ENCODE measurements at places on chromosomes 2 and 18. TPM values are rescaled to one million over a fixed set of nuclear protein-coding genes. Genes with fewer than 3 reads are reported as not detected.

DNA sequence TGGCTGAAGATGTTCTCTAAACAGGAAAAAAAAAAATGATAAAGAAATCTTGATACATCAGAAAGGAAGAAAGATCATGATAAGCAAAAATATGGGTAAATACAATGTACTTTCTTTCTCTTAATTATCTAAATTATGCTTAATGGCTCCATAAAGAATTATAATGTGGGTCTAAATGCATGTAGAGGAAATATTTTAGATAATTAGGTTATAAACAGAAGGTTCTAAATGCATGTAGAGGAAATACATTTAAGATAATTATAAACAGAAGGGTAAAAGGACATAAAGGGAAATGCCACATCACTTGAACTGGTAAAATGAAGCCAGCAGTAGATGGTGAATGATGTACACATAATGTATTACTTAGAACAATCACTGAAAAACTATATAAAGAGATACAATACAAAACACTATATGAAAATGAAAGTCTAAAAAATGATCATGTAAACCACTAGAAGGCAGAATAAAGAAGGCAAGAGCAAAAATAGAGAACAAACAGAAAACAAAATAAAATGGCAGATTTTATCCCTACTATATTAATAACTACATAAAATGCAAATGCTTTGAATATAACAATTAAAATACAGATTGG is 308.4 kb upstream of the CDH2 start:
- no peak for ATAC-seq

Gene TRIP12
- 224 TPM for total RNA-seq

GRCh38 chr2:111896576-111896975 is 1.8 kb upstream of the MERTK start:
- no peak for ATAC-seq

- no peak for ATAC-seq
These were observed 52.0 kb upstream of the RTN4 start for GRCh38 chr2:55102056-55102812.

DNA sequence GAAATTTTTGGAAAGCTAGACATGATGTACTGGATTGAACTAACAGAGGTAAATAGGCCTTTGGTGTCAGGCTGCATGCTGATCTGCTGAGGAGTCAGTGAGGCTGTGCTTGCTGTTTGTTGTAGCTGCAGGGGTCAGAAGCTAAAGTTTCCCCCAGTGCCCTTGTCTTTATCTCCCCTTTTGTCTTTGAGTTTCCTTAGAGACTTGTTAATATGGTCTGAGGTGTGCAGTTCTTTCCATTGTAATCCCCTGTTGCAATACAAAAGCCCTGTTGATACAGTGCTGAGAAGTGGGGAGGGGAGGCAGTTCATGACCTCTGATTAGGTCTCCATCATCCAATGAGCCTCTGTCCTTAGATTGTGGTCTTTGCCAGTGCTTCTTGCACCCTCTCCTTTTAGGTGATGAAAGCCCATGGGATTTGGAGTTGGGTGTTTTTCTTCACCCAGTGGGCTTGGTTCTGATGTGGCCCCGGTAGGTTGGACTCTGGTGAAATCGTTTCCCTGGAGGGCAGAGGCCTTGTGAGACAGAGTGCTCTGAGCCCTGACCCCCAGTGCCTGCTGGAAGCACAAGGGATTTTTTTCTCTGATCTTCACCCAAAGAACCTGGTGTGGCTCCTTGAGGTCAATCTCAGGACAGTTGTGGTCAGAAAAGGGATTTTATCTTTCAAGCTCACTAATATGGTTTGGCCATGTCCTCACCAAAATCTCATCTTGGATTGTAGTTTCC is 163.1 kb downstream of the TMEM18 start:
- ATAC-seq = no peak

DNA sequence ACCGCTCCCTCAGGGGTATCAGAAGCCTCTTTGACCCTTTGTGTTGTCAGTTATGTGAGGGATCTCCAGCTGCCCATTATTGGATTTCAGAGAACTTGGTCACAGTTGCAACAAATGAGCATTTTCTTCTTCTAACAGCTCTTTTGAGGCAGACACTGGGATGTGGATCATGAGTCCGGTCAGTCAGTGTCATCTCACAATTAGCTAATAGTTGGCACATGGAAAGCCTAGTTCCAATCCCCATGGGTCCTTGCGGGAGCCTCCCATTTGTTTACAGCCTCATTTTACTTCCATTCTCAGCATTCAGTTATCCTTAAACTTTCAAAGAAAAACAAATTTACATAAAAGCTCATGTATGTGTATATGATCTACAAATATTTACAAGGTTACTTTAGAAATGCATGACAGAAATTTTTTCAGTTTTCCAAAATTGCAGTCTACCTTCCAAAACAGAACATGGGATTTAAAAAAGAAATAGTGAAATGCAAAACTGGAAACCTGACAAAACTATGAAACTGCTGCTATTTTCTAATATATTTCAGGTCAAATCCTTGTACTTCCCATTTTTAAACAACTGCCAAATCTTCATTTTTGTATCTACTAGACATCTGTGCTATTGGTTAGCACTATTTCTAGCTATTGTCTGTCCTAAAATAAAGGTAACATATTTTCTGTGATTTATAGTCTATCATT is 547.1 kb upstream of the ZEB2 start:
- ATAC-seq = no peak

GRCh38 chr18:75246721-75247610 is 36.4 kb downstream of the TSHZ1 start:
- ATAC-seq = peak; percentile 34

GRCh38 chr2:206108713-206109112 is 22.7 kb upstream of the INO80D start:
- no peak for ATAC-seq

All from activated T-helper 17 cell treated with anti-CD3 and anti-CD28 coated beads, Interleukin-2, amount 50 U/mL, for 72 hours (primary cell).